Osteoblast (primary cell): ENCODE measurements at places on chromosomes 3 and 15. TPM values are rescaled to one million over a fixed set of nuclear protein-coding genes. Genes with fewer than 3 reads are reported as not detected.

GRCh38 chr3:177201700-177202397 is 4.6 kb upstream of the TBL1XR1 start:
- H3K4me3 ChIP-seq = no peak overlapping the region
- H3K36me3 ChIP-seq = no peaks in the 10 kb centered on the region
- H3K27me3 ChIP-seq = no peaks in the 10 kb centered on the region

Gene MYO5C
- total RNA-seq = under 0.01 TPM in 2 replicates

Gene CX3CR1
- under 0.01 TPM in 2 replicates for total RNA-seq

GRCh38 chr15:58313304-58313703 is 118.5 kb upstream of the LIPC start:
- H3K4me1 ChIP-seq = no peaks in the 10 kb centered on the region
- no peaks in the 10 kb centered on the region for H3K27me3 ChIP-seq
- H3K36me3 ChIP-seq = no peaks in the 10 kb centered on the region

Gene CCR1
- total RNA-seq = 0.59 and 1.1 TPM in 2 replicates

- no peaks in the 10 kb centered on the region for H3K4me1 ChIP-seq
Measured at GRCh38 chr3:116734243-116734642, 24.7 kb downstream of the TUSC7 start.

Gene TP63
- total RNA-seq = 1.8 and 2.4 TPM in 2 replicates

- H3K27me3 ChIP-seq = no peaks in the 10 kb centered on the region
- H3K4me3 ChIP-seq = no peak overlapping the region
- H3K27ac ChIP-seq = peak overlapping the region; percentile 3
- no peak for DNase-seq
Measured at GRCh38 chr3:99960123-99960878, 142.6 kb downstream of the CMSS1 start.

DNA sequence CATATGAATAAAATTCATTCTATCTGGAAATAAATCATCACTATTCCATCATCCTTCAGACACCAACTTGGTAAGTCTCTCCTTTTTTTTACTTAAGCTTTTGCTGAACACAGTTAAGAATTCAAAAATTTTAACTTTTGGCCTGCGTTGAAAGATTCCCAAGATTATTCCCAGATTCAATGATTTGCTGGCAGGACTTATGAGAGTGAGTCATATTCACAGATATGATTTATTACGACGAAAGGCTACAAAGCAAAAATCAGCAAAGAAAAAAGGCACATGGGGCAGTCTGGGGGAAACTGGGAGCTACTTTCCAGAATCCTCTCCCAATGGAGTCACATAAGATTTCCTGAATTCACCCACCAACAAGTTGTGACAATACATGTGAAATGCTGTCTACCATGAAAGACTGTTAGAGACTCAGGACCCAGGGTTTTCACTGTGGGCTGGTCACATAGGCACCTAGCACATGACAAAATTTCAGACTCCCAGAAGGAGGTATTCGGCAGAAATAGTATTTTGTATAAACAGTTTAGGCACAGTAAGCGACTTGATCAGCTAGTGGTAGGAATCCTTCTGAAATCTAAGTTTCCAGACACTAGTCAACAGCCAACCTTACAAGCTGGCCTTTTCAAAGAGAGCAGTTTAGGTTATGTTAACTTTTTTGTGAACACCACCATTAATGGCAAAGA is 82.1 kb downstream of the DLG1 start:
- no peaks in the 10 kb centered on the region for H3K36me3 ChIP-seq
- no peaks in the 10 kb centered on the region for H3K27me3 ChIP-seq
- peaks cover 27% of the 10 kb centered on the region for H3K4me1 ChIP-seq
- DNase-seq = peak; percentile 67
- H3K4me3 ChIP-seq = peak overlapping the region; percentile 35
- H3K27ac ChIP-seq = peak overlapping the region; percentile 87

Gene ADPRH
- total RNA-seq = 7.2 and 8.3 TPM in 2 replicates

- H3K4me3 ChIP-seq = peak overlapping the region; percentile 76
- peaks cover 7% of the 10 kb centered on the region for H3K4me1 ChIP-seq
Measured at GRCh38 chr3:173584838-173585831, 187.6 kb downstream of the NLGN1 start.

Gene EFCC1
- not detected in 2 replicates for total RNA-seq

- DNase-seq = no peak
- no peak overlapping the region for H3K4me3 ChIP-seq
- no peaks in the 10 kb centered on the region for H3K27me3 ChIP-seq
Measured at GRCh38 chr3:38565339-38566214, 69.4 kb downstream of the EXOG start.

GRCh38 chr3:52533623-52534280 is at the start of gene NT5DC2:
Gene NT5DC2 (minus strand): TSS chr3:52533857. CDS start chr3:52533737, 120 bp downstream.
- H3K27me3 ChIP-seq = no peaks in the 10 kb centered on the region
- peak; percentile 99 for DNase-seq
- H3K27ac ChIP-seq = peak within 1 kb of the TSS; percentile 60
- H3K36me3 ChIP-seq = peaks cover 10% of the 10 kb centered on the region
- H3K4me1 ChIP-seq = peaks cover 58% of the 10 kb centered on the region

GRCh38 chr3:193987186-193987585 is 148.8 kb upstream of the HES1 start:
- no peaks in the 10 kb centered on the region for H3K36me3 ChIP-seq
- H3K27ac ChIP-seq = no peak overlapping the region
- peaks cover 35% of the 10 kb centered on the region for H3K27me3 ChIP-seq
- H3K4me1 ChIP-seq = no peaks in the 10 kb centered on the region
- no peak overlapping the region for H3K4me3 ChIP-seq

DNA sequence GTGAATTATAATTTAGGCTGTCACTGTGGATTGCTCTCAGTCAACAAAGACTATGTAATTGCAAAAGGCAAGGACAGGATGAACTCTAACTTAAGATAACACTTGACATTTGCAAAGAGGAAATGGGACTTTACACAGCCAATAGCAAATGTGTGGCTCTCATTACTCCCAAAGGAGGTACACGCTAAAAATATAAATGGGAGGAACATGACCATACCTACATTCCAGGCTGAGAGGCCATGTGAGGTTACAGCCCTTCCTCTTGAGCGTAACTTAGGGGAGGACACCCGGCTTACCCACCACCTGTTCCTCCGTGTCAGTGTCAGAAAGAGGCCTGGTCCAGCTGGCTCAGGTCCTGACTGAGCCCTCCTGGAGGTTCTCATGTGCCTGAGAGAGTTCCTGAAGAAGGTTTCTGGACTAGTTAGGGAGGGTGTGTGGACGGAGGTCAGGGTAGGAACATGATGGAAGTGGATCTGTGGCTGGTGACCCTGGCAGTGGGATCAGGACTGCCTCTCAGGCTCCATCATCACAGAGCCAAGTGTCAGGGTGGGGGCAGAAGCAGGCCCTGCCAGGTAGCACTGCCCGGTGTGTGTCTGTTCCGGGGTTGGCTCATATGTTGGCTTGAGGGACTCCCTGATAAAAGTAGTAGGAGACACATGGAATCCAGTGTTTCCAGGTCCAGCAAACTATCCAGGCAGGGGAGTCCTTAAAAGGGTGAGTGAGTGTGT is 7.9 kb downstream of the POPDC2 start:
- no peaks in the 10 kb centered on the region for H3K36me3 ChIP-seq
- peaks cover 6% of the 10 kb centered on the region for H3K4me1 ChIP-seq
- no peak for DNase-seq
- H3K4me3 ChIP-seq = no peak overlapping the region
- no peak overlapping the region for H3K27ac ChIP-seq
- H3K27me3 ChIP-seq = no peaks in the 10 kb centered on the region

- DNase-seq = no peak
- H3K36me3 ChIP-seq = no peaks in the 10 kb centered on the region
- H3K4me3 ChIP-seq = no peak overlapping the region
- H3K27me3 ChIP-seq = no peaks in the 10 kb centered on the region
Measured at GRCh38 chr15:31605467-31605931, 278.9 kb downstream of the KLF13 start.

DNA sequence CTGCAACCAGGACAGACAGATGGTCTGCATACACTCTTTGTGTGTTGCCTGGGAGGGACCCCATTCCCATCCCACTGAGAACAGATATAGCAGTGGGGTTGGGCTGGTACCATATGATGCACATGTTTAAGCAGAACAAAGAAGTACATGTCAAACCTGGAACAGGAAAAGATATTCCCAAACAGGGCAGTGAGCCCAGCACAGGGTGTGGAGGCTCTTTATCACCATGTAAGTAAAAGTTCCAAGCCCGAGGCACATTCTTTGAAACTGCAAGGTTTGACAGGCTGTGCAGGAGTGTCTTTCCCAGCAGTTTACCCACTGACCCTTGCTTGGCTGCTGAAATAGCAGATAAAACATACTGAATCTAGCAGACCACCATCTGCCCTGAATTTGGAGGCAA is 5.3 kb upstream of the ZNF445 start:
- no peak overlapping the region for H3K27ac ChIP-seq
- no peaks in the 10 kb centered on the region for H3K27me3 ChIP-seq
- no peaks in the 10 kb centered on the region for H3K36me3 ChIP-seq
- H3K4me1 ChIP-seq = peaks cover 6% of the 10 kb centered on the region

DNA sequence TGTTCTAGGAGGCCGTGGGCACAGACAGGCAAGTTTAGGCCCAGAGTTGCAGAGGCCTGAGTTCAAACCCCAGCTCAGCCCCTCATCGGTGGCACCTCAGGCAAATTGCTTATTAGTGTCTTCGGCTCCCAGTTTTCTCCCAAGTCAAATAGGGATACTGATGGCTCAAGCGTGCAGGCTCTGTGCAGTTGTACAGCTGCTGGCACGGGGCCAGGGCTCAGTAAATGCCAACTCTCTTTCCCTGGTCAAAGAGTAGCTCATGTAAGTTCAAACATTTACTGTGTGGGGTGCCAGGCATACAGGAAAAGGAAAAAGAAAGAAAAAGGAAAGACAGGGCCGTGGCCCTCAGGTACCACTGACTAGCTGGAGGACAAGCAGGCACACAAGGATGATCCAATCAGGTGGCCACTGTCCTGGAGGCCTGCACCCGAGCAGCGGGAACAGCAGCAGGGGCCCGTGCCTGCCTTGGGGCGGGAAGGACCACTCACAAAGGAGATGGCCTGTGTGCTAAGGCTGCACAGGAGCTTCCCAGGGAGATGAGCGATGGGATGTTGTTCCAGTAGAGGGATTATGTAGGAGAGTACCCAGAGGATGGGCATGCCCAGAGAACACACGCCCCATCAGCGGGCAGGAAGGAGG is 70.8 kb downstream of the TBC1D2B start:
- H3K4me1 ChIP-seq = peaks cover 26% of the 10 kb centered on the region
- H3K4me3 ChIP-seq = no peak overlapping the region
- peaks cover 38% of the 10 kb centered on the region for H3K36me3 ChIP-seq
- no peaks in the 10 kb centered on the region for H3K27me3 ChIP-seq
- H3K27ac ChIP-seq = no peak overlapping the region

Gene MFN1
- total RNA-seq = 56.8 and 63.6 TPM in 2 replicates
